ENCODE measurements at places on chromosomes 2 and 18.

- ATAC-seq = no peak
Measured at GRCh38 chr2:66704786-66705185, 269.9 kb downstream of the MEIS1 start.

DNA sequence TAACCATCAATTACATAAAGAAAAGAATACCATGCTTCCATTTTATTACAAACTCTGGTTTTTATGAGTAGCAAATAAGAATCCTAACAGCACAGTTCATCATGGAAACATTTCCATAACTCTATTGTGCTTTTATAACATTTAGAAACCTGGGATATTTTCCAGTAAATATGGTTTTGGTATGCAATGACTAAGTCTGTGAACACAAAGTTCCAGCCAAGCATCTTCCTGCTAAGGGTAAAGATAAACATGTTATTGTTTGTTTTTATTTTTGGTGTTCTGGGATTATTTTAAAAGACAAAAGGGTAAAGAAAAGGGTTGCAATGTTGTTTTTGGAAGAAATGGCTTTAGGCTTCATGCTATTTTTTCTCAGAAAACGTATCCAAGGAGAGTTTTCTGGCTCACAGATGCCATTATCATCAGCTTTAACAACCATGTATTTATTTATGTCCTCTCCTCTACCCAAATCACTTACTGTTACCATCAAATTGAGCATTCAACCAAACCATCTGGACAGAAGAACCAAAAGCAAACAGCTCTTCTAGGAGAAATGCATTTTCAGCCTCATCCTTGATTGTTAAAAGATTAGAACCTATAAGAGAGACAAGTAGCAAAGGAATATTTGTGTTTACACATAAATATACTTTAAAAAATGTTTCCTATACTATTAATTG lies 116.0 kb downstream of the PLA2R1 start:
- ATAC-seq = peak; percentile 74

- no peak for ATAC-seq
Measured at GRCh38 chr18:41871229-41872000, 83.6 kb upstream of the PIK3C3 start.

DNA sequence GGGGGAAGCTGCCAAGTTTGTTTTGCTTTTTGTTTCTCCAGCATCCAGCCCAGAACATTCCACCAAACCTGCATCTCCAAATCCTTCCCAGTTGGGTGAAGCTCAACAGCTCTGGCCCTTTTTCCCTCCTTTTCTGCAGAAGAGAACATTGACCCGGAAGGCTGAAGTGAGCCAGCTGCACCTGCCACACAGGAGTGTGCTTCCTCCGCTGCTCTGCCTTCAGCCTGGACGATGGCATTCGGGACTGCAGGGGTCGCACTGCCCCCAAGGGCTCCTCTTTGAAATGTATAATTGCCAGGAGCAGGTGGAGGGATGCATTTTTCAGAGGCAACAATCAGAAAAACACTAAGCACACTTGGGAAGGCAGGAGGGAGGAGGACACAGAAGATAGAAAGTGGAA lies 41.8 kb downstream of the ST8SIA5 start:
- ATAC-seq = no peak

GRCh38 chr2:171813126-171813525 lies 80.9 kb downstream of the SLC25A12 start:
- ATAC-seq = no peak

GRCh38 chr18:78362198-78362597 lies 617.4 kb upstream of the SALL3 start:
- no peak for ATAC-seq

DNA sequence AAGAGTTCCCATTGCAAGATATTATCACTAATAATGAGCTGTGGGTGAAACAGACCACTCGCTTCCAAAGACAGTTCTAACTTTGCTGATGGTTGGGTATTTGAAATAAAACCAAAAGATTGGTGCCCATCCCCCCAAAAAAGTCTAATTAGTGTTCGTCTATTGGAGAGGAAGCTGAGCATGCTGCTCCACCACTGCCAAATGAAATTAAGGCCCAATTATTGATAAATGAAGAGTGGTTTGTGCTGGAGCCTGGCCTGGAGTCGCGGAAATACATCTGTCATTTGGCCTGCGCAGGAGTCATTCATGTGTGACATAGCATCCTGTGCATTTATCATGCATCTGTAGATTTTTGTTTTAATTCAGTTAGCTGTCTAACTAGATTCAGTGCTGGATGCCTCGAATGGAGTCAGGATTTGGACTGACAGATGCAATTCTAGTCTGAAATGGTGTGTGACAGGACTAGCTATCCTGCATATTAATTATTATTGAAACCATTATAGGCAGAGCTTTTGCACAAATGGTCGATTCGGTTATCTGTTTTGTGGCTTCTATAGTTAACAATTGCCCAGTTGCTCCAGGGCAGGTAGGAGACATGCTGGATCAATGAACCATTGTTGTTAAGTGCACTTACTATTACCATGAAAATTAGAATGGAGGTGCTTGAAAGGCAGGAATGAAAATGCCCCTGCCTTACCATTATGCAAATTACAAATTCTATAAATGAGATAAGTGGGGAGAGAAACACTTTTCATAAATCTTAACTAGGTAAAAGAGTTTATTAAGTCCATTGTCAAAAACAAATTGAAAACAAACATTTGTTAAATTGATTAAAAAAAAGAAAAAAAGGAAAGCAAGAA lies 450.4 kb upstream of the TCF4 start:
- ATAC-seq = no peak

DNA sequence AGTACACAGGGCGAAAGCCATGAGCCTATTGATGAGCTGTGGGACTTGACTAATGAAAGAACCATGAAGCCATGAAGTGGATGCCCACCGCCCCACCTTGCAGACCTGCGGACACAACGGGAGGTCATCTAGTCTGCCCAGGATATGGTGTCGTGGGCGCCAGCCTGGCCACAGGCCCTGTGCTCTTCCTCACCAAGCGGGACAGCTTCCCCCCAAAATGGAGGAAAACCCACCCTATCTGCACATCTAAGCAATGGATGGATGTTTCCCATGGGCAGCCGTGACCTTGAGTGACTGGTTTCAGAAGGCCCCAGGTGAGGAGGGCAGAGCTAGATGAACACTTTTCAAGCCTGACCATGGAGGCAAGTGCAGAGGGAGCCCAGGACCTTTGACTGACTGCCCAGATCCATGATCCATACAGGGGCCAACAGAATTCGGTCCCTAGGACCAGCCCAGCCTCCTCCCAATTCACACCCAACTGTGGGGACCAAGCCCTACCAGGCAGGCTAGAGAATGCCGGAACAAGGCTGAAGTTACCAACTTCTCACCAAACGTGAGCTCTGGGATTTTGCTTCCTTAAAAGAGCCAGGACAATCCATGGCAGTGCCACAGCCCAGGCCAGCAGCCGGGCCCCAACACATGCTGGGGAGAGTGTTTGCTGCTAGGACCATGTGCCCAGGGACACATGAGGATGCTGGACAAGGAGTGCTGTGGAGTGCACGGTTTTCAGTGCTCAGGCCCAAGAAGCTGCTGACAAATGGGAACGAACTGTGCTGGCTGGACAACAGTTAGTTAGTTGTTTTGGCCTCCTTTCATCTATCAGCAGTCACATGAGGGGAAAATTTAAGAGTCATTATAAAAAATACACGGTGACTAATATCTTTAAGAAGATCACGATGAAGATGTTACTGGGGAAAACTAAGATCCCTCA lies 249.4 kb downstream of the HDAC4 start:
- ATAC-seq = no peak

DNA sequence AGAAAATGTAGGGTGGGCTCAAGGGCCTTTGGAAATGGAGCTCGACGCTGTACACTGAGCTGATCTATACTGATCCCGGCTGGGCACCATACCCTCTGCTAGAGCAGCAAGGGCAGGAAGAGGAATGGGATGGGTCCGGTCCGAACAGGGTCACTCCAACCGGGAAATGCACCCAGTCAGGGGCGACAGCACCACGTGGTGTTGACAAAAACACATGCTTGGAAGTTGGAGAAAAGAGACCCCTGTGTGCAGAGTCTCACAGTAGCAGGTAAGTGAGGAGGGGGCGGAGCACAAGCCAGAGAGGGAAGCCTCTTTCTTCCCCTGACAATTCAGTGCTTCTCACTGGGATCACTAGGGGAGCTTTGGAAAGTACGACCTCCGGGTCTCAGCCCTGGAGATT lies 84.1 kb upstream of the ASB18 start:
- ATAC-seq = no peak

DNA sequence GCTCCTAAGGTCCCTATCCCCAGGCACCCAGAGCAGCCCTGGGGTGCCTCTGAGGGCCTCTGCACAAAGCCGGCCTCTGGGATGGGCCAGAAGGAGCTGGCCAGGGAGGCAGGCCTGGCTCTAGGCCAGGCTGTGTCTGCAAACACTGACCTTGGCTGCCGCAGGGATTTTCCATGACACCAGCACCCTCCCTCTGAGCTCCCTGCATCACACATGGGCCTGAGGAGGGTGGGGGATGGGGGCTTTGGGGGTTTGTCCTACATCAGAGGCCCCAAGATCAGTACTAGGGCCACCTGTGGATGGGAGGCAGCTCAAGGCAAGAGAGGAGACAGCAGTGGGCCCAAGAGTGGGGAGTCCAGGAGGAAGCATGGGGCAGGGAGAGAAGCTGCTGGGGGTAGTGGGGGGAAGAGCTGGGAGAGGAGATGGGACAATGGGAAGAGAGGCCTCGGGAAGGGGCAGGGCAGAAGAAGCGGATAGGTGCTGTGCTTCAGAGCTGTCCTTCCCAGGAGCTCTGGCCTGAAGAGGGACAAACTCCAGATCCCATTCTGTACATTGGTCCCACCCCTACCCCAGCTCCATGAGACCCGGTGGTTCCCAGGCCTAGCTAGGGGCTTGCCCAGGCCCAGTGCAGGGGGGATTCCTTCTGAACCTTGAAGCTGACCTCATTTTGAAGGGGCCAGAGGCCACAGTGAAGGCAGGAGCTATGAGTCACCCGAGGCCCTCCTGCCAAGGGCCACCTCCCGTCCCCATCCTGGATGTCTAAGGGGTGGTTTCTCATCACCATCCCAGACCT lies 28.0 kb downstream of the KCNK3 start:
- ATAC-seq = peak; percentile 72

DNA sequence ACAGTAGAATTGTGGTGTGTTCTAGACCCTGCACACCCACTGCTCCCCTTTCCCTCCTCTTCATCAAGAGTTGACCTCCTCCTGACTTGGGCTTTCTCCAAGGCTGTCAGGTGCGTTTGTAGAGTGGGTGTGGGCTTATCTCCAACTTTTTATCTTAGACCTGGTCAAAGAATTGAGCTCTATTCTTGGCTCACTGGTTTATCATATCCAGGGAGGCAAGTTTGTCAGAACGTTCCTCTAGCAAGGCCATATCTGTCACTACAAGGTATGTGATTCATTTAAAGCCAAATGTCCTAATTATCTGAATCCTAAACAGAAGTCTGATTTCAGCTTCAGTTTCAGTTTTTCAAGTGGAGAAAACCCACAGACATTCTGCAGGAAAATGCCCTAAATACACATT lies 117.1 kb upstream of the MGAT5 start:
- ATAC-seq = peak; percentile 46

DNA sequence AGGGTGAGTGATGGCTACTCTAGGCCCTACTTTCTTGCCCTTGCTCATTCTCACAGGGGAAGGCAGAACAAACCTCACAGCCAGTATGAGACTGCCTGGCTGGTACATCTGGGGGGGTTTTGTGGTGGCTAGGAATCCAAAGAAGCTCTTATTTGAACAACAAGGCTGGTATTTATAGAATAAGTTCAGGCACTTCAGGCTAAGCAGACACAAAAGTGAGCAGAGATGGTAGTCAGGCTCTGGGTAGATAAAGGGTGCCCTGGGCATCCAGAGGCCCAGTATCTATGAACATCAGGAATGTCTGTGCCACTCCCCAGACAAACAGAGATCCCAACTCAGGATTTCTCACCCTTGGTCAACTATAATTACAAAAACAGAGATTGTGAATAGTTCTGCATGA lies 57.2 kb upstream of the RTN4 start:
- peak; percentile 47 for ATAC-seq
